Cardiac muscle cell (in vitro differentiated cells and primary cell): ENCODE measurements at places on chromosomes 2 and 18. TPM values are rescaled to one million over a fixed set of nuclear protein-coding genes. Genes with fewer than 3 reads are reported as not detected.
A peak's percentile ranks its signal among the peaks of the same experiment; 100 is the strongest.

GRCh38 chr2:97770445-97770844 lies 57.1 kb downstream of the ZAP70 start:
- no peak for DNase-seq
- H3K4me1 ChIP-seq: peaks cover 28% of the 10 kb centered on the region
- no peak overlapping the region for H3K27ac ChIP-seq
- peaks cover 20% of the 10 kb centered on the region for H3K36me3 ChIP-seq
- no peak overlapping the region for H3K4me3 ChIP-seq

GRCh38 chr2:119688616-119689015 lies 9.6 kb downstream of the TMEM177 start:
- no peak overlapping the region for H3K4me3 ChIP-seq
- H3K36me3 ChIP-seq: peaks cover 3% of the 10 kb centered on the region
- no peak for DNase-seq
- no peaks in the 10 kb centered on the region for H3K4me1 ChIP-seq
- no peaks in the 10 kb centered on the region for H3K27me3 ChIP-seq

DNA sequence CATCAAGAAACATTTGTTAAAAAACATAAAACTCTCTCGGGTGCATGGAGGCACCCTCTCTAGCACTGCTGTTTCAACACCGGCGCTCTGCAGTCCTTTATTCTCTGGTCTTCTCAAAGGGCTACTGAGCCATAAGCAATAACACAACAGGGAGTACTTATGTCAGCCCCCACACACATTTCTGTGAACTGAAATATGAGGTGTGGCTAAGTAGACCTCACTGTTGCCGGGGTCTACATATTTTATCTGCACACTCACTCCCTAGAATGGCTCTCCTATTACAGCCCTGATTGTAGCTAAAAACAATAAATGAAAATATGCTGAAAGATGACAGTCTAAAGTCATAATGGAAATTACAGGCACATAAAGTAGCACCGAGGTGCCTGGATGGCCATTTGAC lies 235.1 kb downstream of the GRB14 start:
- H3K4me1 ChIP-seq: peaks cover 4% of the 10 kb centered on the region
- no peaks in the 10 kb centered on the region for H3K27me3 ChIP-seq
- H3K36me3 ChIP-seq: no peaks in the 10 kb centered on the region
- no peak overlapping the region for H3K27ac ChIP-seq

- peak; percentile 60 for DNase-seq
- H3K4me1 ChIP-seq: no peaks in the 10 kb centered on the region
- no peaks in the 10 kb centered on the region for H3K27me3 ChIP-seq
- H3K4me3 ChIP-seq: no peak overlapping the region
- H3K27ac ChIP-seq: no peak overlapping the region
These were observed 33.0 kb upstream of the ACAA2 start for GRCh38 chr18:49846361-49846662.

- H3K27ac ChIP-seq: no peak overlapping the region
- H3K4me3 ChIP-seq: no peak overlapping the region
- no peaks in the 10 kb centered on the region for H3K36me3 ChIP-seq
- H3K4me1 ChIP-seq: no peaks in the 10 kb centered on the region
- H3K27me3 ChIP-seq: no peaks in the 10 kb centered on the region
These were observed 15.6 kb downstream of the RNF144A start for GRCh38 chr2:6932828-6933227.

GRCh38 chr2:6993229-6993640 lies 76.0 kb downstream of the RNF144A start:
- H3K4me1 ChIP-seq: no peaks in the 10 kb centered on the region
- no peak overlapping the region for H3K27ac ChIP-seq
- no peak overlapping the region for H3K4me3 ChIP-seq
- no peaks in the 10 kb centered on the region for H3K36me3 ChIP-seq

- no peak overlapping the region for H3K27ac ChIP-seq
- no peaks in the 10 kb centered on the region for H3K27me3 ChIP-seq
- peaks cover 14% of the 10 kb centered on the region for H3K36me3 ChIP-seq
- no peaks in the 10 kb centered on the region for H3K4me1 ChIP-seq
- no peak overlapping the region for H3K4me3 ChIP-seq
These were observed 10.5 kb upstream of the FAM171B start for GRCh38 chr2:186683341-186683740.

GPR55 gene
- not detected in 2 replicates for total RNA-seq

GALNT5 gene
- total RNA-seq: 2.0 and 2.4 TPM in 2 replicates

RNF125 gene
- total RNA-seq: 1.7 and 2.2 TPM in 2 replicates
